ENCODE measurements at places on chromosomes 7 and 10. TPM values are rescaled to one million over a fixed set of nuclear protein-coding genes. Genes with fewer than 3 reads are reported as not detected.

The FRA10AC1 gene
- 4.8 TPM for total RNA-seq

The SLC26A3 gene
- total RNA-seq, result 0.14 TPM

The CABCOCO1 gene
- total RNA-seq, result not detected

The PTPN20 gene
- total RNA-seq, result 3.4 TPM

The C10orf62 gene
- not detected for total RNA-seq

The RTKN2 gene
- under 0.01 TPM for total RNA-seq

The GPR26 gene
- total RNA-seq, result under 0.01 TPM

All from nasal cavity respiratory epithelium epithelial cell of viscerocranial mucosa (primary cell).